T-helper 2 cell treated with Interferon-gamma antibody and Interleukin-4, amounts not matched to agents 5 μg/mL and 100 μg/mL, for 36 hours (primary cell): ENCODE measurements at places on chromosomes 11 and 22.

- DNase-seq = peak; percentile 50
Measured at GRCh38 chr22:38504731-38505540, 1.2 kb downstream of the DDX17 start.

- no peak for DNase-seq
Measured at GRCh38 chr11:45105984-45106375, 40.5 kb upstream of the PRDM11 start.

DNA sequence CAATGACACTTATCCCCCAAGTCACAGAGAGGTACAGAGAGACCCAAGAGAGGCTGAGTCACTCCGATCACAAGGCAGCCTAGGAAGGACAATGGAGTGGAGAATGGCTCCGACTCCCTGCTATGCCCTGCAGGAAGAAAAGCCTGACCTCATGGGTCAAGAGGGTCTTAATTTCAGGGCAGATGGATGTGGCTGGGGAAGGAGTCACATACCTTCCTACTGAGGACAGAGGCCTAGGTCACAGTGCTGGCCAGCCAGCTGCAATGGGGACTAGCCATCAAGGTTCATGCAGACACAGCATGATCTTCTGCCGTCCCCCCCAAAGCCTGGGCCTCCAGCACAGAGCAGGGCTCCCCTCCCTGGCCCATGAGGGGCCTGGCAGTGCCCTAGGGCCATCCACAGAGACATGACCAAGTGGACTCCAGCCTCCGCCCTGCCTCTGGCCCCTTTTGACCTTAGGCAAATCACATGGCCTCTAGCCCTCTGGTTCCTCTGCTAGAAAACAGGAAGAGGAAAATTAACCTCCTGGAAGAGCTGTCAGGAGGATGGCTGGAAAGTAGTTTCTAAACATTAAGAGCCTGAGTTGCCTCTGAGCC lies 1.8 kb downstream of the ARRB1 start:
- no peak for DNase-seq

- no peak for DNase-seq
Measured at GRCh38 chr11:66593650-66594049, 665 bp downstream of the CCS start.

- DNase-seq = no peak
Measured at GRCh38 chr11:21489416-21490115, 703.3 kb upstream of the ANO5 start.

- DNase-seq = no peak
Measured at GRCh38 chr11:394034-394857, at the start of gene PKP3. Gene PKP3 (plus strand): TSS chr11:394209. CDS start chr11:394293, 84 bp downstream.

- DNase-seq = no peak
Measured at GRCh38 chr11:15217416-15217815, 102.7 kb downstream of the INSC start.

GRCh38 chr22:28950617-28951411 lies 67.4 kb downstream of the ZNRF3 start:
- no peak for DNase-seq

GRCh38 chr22:42856179-42856864 lies 751 bp downstream of the ARFGAP3 start:
- DNase-seq = peak; percentile 40

DNA sequence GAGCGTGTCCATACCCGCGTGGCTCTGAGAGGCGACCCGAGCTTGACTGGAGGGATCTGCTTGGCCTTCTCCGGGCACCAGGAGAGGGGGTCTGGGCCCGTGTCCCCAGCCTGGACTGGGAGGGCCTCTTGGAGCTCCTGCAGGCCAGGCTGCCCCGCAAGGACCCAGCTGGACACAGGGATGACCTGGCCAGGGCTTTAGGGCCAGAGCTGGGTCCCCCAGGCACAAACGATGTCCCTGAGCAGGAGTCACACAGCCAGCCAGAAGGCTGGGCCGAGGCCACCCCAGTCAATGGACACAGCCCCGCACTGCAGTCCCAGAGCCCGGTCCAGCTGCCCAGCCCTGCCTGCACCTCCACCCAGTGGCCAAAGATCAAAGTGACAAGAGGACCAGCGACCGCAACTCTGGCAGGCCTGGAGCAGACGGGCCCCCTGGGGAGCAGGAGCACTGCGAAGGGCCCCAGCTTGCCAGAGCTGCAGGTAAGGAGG lies 38.2 kb downstream of the TRIOBP start:
- no peak for DNase-seq

GRCh38 chr11:5941951-5942350 lies at the start of gene OR56A3:
Gene OR56A3 (plus strand): TSS chr11:5942251. CDS start chr11:5947347, 5,096 bp downstream.
- no peak for DNase-seq
